Activated CD4-positive, alpha-beta T cell treated with anti-CD3 and anti-CD28 coated beads for 24 hours (primary cell): ENCODE measurements at places on chromosomes 5 and 9.
A peak's percentile ranks its signal among the peaks of the same experiment; 100 is the strongest.

- DNase-seq, result no peak
Measured at GRCh38 chr5:175889910-175890684, 18.7 kb downstream of the CPLX2 start.

- DNase-seq, result no peak
Measured at GRCh38 chr5:23991406-23991805, 484.0 kb downstream of the PRDM9 start.

GRCh38 chr5:67301285-67301903, 104.8 kb upstream of the CD180 start:
- DNase-seq, result no peak

- DNase-seq, result no peak
Measured at GRCh38 chr9:37909326-37909725, 5.4 kb upstream of the SLC25A51 start.

- no peak for DNase-seq
Measured at GRCh38 chr5:168434001-168434400, 52.3 kb upstream of the RARS1 start.

DNA sequence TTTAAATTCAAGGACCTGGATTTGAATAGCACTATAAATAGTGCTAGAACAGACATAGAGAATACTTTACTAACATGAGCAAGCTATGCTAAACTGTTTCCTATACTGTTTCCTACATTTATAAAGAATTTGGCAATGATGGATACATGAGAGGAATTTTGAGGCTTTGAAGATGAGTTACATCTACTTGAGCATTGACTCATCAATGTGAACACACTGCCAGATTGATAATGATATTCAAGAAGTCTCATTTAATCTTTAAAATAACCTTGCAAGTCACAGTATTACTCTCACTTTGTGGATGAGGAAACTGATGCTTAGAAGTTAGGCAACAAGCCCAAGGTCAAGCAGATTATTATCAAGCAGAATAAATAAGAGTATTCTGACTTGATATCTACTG, 281.9 kb downstream of the DNAH5 start:
- DNase-seq, result no peak

DNA sequence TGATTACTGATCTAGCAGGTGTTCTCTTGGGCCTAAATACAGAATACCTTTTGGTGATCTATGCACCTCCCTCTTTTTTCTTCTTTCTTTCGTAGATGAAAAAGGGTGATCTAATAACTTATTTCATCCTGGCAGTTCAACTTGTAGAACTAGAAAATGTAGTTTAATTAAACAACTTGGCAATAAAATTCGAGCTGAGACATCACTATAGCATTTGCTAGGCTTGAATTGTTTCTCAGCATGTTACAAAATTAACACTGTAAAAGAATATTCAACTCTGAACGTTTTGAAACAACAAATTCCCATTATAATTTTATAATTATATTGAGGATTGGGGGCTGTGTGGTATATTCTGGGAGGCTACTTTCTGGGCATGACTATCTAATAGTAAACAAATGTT, 19.5 kb downstream of the SMIM15 start:
- DNase-seq, result no peak

DNA sequence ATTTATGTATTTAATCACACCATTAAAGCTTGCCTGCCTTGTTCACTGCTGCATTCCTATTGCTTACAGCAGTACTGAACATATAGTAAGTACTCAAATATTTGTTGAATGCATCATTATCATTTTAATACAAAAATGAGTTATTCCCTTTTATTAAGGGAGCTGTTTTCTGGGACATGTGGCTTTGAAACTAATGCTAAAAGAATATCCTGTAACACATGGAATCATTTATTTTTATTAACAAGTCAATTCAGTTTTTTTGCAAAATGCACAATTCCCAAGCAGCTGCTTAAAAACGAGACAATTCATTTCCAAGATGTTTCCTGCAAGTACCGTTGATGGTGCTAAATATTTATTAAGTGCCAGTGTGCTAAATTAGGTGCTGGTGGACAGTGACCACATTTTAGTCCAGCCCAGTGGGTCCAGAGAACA, 148.3 kb upstream of the NR3C1 start:
- no peak for DNase-seq

DNA sequence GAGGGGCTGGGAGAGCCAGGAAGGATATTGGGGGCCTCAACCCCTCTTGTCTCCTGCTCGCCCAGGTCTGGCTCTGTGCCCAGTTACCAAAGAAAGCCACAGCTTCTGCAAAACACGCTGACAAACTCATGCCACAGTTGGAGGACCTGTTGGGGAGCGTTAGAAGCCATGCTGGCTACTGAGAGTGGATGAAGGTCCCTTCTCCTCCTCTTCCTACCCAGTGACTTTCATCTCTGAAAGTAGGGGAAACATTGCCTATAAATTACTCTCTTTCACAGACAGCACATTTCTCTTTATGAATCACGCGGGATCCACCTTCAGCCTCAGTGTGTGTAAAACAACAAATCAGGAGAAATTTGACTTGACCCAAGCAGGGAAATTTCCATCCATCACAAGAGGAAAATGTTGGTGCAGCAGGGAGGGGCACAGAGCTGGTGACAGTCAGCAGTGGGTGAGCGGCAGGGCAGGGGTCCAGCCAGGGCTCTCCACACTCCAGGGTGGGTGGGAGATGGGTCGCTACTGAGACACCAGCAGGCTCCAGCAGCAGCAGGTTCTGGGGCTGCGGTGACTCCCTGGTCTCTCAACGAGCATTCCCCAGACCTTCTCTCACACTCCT, 181.9 kb downstream of the FGF18 start:
- no peak for DNase-seq

DNA sequence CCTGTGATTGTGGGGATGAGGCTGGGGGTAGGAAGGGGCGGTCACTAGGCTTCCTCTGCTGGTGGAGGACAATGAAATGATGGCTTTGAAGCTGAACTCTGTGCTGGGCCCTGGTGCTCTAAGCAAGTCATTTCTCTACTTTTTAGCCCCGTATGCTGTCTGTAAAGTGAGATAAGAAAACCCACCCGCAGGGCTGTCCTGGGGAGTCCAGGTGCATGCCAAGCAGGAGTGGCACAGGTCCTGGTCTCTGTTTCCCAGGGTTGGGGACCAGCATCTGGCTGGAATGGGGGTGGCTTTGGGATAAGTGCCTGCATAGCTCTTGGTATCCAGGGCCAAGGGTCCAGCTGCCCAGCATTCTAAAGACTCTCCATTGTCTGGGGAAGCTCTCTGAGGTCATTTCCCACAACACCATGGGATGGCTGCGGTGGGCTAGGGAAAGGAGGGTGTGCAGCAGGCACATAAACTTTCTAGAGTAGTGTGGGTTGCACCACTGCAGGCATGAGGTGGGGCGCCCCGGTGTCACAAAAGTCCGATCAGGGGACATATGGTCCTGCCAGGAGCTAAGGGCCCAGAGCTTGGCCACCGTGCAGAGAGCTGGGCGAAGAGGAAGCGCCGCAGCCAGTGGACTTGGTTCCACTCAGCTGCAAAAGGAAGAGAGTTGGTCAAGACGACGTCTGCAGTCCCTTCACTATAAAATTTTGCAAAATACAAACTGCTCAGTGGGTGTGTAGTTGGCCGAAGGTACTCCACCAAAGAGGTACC, 25.6 kb upstream of the GTF3C5 start:
- no peak for DNase-seq

- no peak for DNase-seq
Measured at GRCh38 chr9:94934816-94935328, 208.4 kb downstream of the AOPEP start.

DNA sequence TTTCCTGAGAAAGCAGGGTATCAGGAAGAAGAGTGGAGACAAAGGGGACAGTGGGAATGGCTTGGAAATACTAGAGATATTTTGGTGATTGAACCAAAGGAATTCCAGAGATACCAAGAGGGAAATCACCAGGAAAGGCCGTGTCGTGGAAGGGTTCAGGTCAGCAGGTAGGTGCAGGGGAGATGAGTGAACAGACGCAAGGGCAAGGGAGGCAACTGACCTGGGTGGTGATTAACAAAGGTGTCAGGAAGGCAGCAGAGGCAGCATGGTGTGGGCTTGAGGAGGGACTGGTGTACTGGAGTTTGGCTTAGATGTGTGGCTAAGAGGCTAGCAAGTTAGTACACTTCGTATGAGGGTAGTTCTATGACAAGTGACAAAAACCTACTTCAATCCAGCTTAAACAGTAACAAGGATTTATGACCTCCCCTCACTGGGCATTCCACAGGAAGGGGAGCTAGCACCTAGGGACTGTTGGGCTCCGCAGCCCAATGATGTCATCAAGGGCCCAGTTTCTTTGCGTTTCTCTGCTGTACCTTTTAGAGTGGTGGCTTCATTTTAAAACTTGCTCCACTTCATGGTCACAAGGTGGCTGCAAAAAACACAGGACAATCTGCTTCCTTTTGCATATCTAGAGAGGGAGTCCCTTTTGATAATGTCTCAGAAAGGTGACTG, 37.0 kb downstream of the INIP start:
- DNase-seq, result no peak

GRCh38 chr5:10860645-10861422, 99.8 kb upstream of the DAP start:
- DNase-seq, result no peak

DNA sequence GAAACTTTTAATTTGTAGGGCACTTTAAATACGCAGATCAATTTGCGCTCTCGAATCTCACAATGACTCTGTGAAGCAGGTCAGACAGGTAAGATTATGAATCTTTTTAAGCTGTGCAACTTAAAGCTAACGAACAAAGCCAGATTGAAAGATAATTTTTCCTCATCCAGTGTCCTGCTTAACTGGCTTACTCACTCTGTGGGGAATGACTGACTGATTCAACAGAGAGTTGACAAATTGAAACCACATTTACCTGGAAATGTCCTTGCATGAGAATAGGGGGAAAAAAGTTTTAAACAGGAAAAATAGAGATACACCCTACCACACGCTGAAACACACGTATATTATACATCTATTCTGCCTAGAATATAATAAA, 187.9 kb downstream of the MAN2A1 start:
- no peak for DNase-seq

DNA sequence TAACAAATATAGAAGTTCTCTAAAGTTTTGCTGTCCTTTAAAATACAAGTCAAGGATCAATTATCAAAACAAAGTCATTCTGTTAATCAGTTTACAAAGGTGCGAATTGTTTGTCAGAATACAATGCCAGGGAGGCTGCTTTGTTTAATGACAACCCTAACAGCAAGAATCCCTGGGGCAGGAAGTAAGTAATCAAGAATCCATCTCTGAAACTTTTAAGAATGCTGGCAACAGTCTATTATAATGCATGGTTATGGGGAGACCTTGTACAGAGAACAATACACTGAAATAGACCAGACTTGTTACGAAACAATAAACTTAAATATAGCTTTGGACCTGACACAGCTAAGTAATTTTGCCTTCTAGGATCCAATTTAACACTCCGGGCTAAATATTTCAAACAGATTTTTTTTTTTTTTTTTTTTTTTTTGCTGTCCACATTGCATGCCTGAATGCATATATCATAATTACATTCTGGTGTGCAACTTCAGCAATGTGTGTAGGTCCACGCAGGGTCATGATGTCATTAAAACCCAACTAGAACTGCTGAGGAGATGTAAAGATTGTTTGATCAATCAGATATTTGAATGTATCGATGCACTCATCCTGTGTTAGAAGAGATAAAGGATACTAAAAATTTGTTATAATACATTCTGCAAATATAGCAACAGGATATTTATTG, 421.3 kb downstream of the CETN3 start:
- no peak for DNase-seq

GRCh38 chr5:146440870-146441495, 6.2 kb upstream of the TCERG1 start:
- no peak for DNase-seq

DNA sequence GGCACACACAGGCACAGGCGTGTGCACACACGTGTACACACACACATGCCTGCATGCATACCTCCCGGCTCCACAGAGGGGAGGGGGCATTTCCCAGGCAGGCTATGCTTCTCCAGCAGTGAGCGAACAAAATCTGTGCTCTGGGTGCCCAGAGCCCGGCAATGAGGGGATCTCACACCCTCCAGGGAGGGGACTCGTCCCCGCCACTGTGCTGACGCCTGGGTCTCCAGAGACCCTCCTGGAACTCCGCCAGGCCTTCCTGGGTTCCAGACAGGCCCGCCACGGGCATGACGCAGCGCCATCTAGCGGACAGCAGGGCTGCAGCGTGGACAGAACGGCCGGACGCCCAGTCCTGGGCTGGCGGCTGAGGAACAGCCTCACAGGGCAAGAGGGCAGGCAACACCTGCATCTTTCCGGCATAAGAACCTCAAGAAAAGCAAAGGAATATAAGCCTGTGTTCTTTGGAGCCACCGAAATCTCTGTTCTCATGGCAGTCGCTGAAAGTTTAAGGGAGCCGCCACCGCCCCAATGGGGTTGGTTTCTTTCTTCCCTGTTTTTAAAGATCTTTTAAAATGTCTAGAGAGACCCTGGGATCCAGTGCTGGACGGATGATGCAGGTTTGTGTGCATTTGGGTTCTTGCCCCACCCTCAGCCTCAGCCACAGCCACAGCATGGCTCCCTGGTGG, 135.6 kb upstream of the PPP1R26 start:
- DNase-seq, result peak; percentile 43

GRCh38 chr5:148815578-148815977, 10.8 kb upstream of the ADRB2 start:
- no peak for DNase-seq
